Stimulated activated CD4-positive, alpha-beta T cell treated with anti-CD3 and anti-CD28 coated beads, Interleukin-1b, Interleukin-23, amount 100 ng/mL, for 1 hour (primary cell): ENCODE measurements at places on chromosomes 3 and 15.

- DNase-seq: no peak
Observed at GRCh38 chr15:100372739-100373119, 31.0 kb upstream of the ADAMTS17 start.

DNA sequence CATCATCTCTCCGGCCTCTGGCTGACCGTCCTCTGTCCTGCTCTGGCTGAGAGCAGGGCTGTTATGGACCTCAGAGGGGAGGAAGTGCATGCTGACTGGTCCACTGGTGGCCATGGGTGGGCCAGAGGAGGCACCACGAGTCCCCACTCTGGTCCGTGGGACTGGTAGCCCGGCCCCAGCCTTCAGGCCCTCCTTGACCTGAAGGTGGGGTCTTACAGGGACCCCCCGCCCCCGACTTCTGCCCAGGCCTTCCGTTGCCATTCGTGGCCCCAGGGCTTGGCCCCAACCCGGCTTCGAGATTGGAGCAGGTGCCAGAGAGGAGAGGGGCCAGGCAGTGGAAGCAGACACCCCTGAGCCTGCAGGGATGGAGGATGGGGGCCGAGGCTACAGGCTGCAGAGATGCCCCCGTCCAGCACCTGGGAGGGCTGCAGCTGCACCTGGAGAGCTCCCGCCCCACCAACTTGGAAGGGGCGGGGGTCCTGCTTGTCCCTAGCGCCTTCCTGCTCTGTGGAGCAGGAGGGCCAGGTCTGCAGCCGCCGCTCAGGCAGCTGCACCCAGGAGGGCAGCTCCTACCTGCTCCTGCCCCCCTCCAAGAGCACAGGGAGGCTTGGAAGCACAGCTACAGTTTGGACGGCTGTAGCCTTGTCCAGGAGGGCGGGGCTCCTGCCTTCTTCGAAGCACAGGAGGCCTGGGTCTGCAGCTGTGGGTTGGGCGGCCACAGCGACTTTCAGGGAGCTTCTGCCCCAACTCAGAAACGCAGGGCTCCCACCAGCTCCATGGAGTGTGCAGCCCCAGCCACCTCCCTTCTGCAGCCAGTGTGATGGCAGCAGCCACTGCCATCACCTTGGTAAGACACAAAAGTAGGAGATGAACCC lies 142.5 kb downstream of the KLF13 start:
- no peak for DNase-seq

GRCh38 chr3:171854649-171855305 lies 11.6 kb downstream of the TMEM212 start:
- DNase-seq: no peak

DNA sequence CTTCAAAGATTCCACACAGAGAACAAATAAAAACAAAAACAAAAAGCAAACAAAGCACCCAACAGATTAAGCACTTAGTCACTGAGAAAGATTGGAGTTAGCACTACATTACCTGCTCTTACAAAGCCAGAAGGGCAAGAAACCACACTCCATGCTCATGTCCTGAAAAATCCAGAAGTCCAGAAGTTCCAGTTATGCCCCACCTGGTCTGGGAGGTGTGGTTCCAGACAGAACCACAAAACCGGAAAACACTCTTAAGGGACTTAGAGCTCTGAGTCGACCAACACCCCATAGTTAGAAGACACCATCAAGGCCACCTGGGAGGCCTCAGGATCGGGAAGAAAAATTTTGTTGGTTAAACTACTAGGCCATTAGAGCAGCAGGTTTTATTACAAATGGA lies 88.9 kb downstream of the TNIK start:
- DNase-seq: no peak

GRCh38 chr3:124026516-124026915 lies 34.6 kb upstream of the ROPN1 start:
- no peak for DNase-seq

GRCh38 chr3:180457225-180457624 lies 144.7 kb upstream of the TTC14 start:
- no peak for DNase-seq

DNA sequence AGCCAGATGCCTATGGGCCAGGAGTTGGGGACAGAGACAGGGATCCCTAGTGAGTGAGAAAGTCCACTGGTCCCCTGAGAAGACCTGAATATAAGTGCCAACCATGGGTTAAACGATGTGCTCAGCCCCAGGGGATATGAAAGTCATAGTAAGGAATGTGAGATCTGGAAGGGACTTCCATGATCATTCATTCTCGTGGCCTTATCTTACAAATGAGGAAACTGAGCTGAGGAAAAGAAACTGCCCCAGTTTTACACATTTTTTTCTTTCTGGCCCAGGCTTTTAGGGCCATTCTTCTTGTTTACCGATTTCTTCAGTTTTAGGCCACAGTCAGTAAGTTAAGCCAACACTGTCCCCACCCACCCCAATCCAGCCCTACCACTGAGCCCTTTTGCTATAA lies 11.1 kb downstream of the CD80 start:
- no peak for DNase-seq

GRCh38 chr15:34336991-34337556 lies 507 bp downstream of the SLC12A6 start:
- DNase-seq: no peak

DNA sequence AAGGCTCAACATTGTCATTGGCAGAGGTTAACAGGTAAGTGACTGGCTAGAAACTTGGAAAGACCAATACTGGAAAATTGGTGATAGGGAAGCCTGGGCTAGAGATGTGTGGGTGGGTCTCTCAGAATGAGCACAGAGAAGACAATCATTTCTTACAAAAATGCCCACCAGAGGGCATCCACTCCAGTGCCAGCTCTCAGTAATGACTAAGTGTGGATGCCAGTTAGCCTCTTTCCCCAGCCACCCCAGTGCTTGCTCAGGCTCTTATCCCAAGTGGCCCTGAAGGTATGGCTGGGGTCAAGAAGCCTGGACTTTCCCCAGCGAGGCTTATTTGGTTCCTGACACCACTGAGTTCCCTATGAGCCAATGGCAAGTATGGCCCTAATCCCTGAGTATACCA lies 115.9 kb upstream of the ST8SIA2 start:
- no peak for DNase-seq

DNA sequence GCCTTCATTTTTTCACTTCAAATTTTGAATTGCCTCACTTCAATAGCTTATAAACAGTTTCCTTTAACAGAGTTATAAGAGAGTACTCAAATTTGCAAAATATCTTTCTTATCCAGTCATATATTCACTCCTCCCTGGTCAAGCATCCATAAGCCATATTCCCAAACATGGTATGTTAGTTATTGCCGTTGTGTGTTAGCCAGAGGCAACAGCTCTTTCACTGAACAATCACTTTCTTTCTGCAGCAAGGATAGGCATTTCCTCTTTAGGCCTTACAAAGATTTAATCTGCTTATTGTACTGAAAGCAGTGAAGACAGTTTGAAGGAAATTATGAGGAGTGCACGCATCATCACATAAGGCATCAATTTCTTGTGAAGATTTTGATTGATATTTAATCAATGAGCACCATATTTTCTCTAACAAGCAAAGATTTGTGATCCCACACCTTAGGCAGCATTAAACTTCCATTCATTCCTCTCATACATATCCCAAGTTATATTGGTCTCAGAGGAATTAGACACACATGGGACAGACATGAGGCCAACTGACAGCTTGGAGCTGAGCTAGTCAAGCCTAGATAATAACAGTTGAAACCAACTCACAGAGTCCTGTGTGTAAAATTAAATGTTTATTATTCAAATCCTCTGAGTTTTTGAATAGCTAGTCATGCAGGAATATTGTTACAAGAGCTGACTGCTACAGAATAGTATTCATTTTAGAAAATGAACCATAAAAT lies 80.0 kb upstream of the EPHA6 start:
- no peak for DNase-seq

- DNase-seq: no peak
Observed at GRCh38 chr15:91216000-91216399, 115.9 kb downstream of the SV2B start.

GRCh38 chr3:176687754-176688153 lies 509.5 kb downstream of the TBL1XR1 start:
- no peak for DNase-seq

DNA sequence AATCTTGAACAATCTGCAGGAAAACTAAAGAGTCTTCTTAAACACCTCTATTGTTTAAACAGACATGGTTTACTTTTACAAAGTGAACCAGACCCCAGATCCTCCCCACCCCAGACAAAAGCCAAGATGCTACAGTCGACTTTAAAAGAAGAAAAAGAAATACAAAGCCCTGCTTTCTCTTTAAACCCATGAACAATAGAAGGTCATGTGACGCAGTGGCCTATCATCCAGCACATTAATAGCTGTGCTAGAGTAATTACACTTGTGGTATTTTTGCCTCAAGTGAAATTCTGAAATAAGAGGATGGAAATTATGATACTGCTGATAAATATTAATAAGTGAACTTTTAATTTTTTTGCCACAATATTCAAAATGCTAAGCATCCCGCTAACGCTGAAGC lies 613.4 kb downstream of the FOXP1 start:
- DNase-seq: no peak

DNA sequence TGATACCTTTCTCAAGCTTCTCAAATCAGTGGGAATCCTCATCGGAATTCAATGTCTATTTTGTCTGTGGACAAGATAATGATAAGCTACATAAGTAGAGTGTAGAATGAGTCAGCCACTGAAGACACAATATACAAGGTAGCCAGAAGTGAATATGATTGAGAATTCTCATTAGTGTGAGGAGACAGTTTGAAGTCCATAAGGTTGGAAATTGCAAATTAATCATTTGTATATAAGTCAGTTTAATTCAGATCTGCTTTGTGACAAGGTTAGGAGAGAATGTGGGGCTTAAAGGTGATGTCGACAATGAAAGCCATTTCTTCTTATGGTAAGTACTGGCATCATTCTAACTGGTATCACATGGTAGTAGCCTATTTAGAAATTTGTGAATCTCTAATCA lies 4.2 kb downstream of the ARPP21 start:
- no peak for DNase-seq
